CD8-positive, alpha-beta memory T cell (primary cell): ENCODE measurements at places on chromosomes 2 and 18.

DNA sequence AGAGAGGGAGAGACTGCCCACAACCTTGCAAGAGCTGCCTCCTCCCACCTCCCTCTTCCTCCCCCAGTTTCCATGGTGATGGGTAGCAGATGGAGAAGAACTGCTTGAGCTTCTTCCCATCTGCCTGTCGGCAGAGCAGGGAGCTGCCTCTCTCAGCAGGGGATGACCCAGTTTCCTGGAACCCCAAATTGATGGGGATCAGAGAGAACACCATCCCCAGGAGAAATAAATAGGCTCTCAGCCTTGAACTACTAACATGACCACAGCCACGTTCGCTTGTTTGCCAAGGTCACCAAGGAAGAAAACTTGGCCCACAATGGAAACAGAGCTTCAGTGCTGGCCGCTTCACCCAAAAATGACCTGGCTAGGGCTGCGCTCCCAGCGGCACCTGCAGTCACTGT is 82.2 kb downstream of the ADD2 start:
- DNase-seq: no peak

DNA sequence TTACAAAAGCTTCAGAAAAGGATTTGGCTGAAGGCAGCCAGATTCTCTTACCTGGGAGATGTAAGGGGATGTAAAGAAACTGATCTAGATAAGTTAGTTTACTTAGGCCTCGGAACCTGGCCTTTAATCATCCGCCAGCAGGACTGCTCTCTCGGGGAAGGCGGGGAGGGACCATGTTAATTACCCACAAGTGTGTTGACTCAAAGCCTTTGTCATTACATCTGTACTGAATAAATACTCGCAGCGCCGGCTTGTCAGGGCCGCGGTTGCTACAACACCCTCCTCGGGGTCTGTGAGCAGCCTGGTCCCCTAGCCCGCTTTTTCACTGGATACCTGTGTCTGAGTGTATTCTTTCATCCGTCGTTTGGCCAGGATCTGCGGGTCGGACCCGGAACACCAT is 6.7 kb downstream of the CHMP3 start:
- no peak for DNase-seq

- DNase-seq: no peak
These were observed 459.9 kb upstream of the CELF4 start for GRCh38 chr18:38025433-38026038.

GRCh38 chr2:188725746-188726360 is 248.3 kb upstream of the COL3A1 start:
- no peak for DNase-seq

DNA sequence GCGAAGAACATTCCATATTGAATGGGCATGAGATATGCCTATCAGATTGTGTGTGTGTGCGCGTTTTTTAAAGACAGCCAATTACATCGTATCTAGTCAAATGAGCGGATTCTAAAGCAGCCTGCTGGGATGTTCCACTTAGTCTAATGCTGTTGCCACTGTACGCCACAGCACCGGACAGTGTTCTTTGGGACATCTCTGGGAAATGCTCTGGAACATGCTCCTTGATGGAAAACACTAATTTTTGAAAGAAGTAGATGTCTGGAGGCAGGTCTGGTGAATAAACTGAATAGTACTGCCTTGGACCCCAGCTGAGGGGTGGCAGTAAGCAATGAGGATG is 3.6 kb upstream of the TMEM150A start:
- DNase-seq: no peak

DNA sequence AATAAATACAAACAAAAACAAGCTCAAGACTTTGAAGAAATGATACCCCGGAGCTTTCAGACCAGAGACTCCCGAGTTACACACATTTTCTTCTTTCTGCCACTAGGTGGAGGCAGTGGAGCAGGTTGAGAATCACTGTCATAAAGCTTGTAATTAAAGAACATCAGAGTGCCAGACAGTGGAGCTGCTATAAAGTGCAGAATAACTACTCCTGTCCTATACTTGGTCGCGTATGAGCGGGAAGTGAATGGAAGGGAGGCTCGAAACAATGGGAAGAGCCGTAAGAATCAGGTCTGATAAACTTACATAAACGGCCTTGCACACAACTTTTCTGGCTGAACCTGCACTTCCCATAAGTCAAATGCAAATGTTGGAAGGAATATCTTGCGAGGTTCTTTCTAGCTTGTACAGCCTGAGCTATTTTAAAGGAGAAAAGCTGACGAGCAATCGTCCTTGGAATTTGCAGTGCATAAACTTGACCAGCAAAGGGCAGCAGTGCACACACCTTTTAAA is 189.0 kb downstream of the RPIA start:
- peak; percentile 4 for DNase-seq

GRCh38 chr2:132416723-132417395 is at the start of gene GPR39:
GPR39 (plus strand) TSS chr2:132416805.
- DNase-seq: no peak

GRCh38 chr2:229610872-229611271 is 103.5 kb downstream of the DNER start:
- DNase-seq: no peak

DNA sequence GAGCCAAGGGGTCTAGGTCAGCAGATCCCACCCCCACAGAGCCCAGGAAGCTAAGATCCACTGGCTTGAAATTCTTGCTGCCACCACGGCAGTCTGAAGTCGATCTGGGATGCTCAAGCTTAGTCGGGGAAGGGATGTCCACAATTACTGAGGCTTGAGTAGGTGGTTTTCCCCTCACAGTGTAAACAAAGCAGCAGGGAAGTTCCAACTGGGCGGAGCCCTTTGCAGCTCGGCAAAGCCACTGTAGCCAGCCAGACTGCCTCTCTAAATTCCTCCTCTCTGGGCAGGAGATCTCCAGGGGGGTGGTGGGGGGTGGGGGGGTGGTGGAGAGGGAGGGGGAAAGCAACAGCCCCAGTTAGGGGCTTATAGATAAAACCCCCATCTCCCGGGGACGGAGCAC is 419.5 kb downstream of the NUP35 start:
- no peak for DNase-seq

DNA sequence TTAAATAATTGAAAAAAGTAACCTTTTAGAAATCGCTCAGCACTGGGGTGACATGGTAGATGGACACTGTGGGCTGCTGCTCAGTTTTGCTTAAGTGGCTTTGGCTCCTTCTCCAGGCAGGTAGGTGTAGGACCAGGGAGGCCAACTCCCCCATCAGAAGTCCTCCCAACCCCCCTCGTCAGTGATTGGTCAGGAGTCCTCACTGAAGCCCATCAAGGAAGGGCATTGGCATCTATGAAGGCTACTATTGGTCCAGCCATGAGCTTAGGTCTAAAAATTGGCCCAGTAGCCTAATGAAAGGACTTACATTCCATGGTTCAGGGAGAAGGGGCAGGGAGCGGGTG is 34.7 kb downstream of the ST3GAL5 start:
- DNase-seq: no peak

DNA sequence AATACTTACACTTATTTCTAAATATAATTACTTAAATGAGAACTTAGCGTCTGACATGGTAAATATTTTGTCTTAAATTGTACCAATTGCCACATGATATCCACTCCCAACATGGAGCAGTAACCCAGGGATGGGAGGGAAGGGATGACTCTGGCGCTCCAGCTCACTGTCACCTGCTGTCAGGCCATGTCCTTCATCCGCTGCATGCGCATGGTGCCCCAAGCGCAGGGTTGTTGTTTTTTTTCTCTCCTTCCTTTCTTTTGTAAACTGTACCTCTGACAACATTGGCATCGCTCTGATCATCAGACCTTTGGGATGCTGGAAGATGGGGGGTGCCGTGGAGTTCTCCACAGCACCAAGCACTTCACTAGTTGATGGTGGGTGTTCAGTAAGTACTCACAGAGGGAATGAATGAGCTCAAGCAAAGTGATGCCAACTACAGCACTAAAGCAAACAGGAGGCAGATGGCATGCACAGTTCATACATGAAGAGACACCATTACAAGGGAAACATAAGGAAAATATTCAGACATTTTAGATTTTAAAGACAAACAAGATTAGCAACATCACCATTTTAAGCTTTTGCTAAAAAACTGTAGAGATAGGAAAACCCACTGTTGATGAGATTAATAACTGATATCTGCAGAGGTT is 247.8 kb downstream of the GBX2 start:
- no peak for DNase-seq

DNA sequence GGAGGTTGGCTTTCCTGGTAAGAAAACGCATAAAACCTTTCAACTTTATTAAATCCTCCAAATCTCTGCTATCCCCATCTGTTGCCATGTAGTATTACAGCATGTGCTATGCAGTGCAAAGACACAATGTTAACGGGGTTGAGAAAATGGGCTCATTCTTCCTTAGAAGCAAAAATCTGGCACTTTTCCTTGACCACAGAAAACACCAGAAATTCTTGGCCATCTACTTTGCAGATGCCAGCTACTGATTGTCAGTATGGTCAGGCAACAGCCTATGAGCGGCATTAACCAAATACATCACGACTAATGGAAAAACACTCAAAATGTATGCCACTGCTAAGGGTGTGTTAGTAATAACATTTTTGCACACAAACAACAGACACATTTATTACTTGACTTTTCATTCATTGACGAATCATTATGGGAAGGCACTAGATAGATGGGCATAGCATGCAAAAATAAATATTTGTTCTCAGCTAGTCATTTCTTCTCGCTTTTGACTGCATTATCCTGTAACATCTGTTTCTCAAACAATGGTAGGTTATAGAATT is 65.2 kb upstream of the CRIM1 start:
- DNase-seq: no peak

GRCh38 chr2:1047485-1047884 is 96.8 kb downstream of the SNTG2 start:
- no peak for DNase-seq

DNA sequence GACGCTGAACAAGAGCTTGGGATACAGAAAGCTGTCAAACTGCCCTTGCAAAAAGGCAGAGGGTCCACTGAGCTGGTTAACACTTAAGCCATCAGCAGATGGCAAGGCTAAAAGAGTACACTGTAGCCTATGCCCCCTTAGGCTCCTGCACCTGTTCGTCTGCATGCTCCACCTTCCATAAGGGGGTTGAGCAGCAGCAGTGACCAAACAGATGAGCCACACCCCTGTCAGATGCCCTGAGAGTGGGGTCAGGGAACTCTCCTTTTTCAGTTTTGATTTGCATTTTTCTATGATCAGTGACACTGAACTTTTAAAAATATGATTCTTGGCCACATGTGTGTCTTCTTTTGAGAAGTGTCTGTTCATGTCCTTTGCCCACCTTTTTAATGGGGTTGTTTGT is 402.5 kb upstream of the FAM98A start:
- no peak for DNase-seq

- no peak for DNase-seq
These were observed 826.4 kb downstream of the SOCS6 start for GRCh38 chr18:71115261-71115660.

DNA sequence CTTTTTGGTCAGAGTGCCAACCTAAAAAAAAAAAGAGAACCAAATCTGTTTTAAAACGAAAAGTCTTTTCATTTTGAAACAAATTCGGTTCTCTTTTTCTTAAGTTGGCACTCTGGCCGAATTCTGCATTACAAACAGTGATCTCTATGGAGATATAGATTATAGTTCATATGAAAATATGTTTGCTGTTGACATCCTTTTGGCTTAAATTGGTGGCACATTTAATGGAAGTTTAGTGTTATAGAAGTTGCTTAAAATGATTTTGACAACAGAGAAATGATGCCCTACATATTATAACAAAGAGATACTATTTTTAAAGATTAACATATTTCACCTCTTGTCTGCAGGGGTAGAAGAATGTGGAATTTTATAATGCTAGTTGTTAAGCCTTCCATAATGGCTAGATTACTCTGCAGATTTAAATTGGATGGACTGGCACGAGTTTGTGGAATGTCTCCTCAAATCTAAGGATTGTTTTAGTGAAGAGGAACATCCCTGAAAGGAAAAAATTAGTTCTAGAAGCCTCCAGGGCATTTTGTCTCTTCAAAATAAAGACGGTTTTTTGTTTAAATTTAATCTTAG is 222.9 kb upstream of the CDH2 start:
- DNase-seq: no peak

GRCh38 chr2:230267556-230267955 is 42.0 kb downstream of the SP140 start:
- no peak for DNase-seq

- no peak for DNase-seq
These were observed 80.7 kb upstream of the RNF152 start for GRCh38 chr18:61973273-61974115.

- DNase-seq: no peak
These were observed 88.3 kb upstream of the LRATD1 start for GRCh38 chr2:14544247-14544646.

- DNase-seq: no peak
These were observed 112.5 kb downstream of the ZNF532 start for GRCh38 chr18:58977223-58977622.

DNA sequence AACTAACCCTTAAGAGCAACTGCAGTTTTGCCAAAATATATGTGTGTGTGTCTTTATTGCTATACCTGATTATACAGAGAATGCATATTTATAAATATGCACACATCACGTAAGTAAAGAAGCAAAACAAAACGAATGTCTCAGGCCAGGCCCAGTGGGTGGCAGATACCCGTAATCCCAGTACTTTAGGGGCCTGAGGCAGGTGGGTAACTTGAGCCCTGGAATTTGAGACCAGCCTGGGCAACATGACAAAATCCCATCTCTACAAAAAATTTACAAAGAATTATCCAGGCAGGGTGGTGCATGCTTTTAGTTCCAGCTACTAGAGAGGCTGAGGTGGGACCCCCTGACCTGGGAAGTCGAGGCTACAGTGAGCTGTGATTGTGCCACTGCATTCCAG is 745.3 kb downstream of the SATB2 start:
- no peak for DNase-seq

DNA sequence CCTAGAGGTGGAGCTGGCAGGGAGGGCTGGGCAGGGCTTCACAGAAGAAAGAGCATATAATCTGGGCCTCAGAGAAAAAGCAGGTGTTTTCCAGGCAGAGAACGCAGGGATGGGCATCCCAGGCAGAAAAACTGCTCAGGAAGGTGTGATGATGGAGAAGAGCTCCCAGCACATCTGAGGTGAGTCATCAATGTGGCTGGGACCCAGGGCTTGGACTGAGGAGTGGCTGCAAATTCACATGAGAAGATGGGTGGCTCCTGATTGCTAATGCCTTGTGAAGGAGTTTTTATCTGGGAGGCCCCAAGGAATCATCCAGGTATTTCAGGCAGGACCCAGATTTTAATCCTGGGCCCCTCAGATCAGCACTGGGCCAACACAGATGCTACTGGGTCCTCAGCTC is 10.2 kb downstream of the IL1F10 start:
- no peak for DNase-seq

- no peak for DNase-seq
These were observed 35.4 kb downstream of the MBP start for GRCh38 chr18:77096936-77097886.

DNA sequence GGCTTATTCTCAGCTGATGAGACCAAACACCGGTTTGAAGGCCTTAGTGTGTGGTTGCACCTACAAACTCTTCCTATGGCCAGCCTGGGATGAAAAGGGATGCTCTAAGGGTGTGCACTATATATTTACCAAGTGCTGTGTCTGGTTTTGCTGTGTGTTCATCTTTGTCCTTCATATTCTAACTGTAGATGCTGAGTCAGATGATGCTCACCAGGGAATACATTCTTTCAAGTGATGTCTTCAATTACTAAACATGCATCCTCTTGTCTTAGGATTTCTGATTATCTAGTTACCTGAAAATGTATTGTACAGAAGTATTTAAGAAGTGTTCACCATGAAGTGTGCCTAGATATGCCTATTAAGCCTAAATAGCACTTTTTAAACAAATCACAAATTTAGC is 1111.6 kb upstream of the ZEB2 start:
- DNase-seq: no peak
